ENCODE measurements at places on chromosomes 3 and 15.

- no peak for DNase-seq
These were observed 2.6 kb upstream of the LAMB2 start for GRCh38 chr3:49135499-49135898.

- peak; percentile 91 for DNase-seq
These were observed 185.0 kb upstream of the ANKRD28 start for GRCh38 chr3:15982667-15983196.

DNA sequence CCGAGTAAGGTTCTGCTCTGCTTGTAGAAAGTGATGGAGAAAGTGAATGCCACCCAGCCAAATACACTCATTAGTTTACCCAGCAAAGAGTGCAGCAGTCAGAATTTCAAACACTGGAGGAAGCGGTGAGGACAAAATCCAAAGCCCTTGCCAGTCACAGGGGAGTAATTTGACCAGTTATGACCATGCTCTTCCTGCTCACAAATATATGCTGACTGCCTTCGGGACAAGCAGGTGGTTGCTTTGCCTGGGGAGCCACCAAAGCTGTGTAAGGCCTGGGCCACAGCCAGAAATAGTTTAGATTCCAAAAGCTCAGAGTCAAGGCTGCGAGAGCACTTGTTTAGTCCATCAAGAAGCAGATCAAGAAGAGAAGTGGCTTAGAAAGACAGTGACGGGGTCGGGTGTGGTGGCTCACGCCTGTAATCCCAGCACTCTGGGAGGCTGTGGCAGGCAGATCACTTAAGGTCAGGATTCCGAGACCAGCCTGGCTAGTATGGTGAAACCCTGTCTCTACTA is 51.0 kb upstream of the ATP13A3 start:
- DNase-seq, result peak; percentile 81

DNA sequence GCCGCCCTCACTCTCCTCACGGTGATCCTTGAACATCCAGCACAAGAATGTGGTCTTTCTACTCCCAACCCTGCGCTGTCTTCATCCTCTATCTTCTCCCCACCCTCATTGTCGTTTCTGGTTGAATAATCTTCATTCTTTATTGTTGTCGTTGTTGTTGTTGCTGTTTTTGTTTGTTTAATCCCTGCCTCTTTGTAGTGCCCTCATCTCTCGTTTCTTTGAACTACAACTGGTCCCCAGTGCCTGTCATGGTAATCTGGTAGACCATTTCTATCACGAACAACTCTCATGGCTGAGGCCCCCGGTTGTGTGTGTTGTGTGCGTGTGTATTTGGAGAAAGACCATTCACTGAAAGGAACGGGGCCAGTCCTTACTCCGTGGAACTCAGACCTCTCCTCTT is 1.3 kb upstream of the MYO5A start:
- DNase-seq, result no peak

DNA sequence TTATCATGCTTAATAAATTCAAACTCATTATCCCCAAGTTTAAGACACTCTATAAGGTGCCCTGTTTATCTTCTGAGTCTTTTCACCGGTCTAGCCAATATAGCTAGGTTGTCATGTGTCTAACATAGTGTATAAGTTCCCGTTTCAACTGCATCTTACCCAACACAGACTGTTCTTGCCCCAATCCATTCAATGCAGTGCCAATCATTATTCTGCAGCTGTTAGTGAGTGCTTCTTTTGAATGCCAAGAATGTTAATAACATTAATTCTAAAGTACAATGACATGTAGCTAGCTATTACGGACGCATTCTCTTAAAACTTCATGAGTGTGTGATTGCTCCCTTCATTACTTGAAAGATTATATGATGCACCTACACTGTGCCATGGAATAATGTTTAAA is 646.4 kb upstream of the NR2F2 start:
- DNase-seq, result peak; percentile 15

- DNase-seq, result no peak
These were observed 80.2 kb downstream of the ADAMTS17 start for GRCh38 chr15:100261302-100262240.

DNA sequence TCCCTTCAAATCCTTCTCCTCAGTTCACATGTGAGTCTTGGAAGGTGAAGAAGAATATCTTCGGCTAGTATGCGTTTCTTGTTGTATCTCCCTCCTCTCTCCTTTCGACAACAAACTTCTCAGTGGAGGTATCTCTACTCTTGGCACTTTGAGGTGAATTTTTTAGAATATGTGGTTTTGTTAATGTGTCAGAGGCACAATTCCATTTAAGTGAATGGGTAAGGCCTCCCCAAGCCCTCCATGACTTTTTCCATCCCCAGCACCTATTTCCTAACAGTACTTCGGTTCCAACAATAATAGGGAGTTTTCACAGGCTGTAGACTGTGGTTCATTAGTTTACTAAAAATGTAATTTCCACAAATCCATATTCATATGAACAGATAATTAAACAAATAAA is 74.2 kb downstream of the TM4SF4 start:
- no peak for DNase-seq

- no peak for DNase-seq
These were observed 30.4 kb upstream of the FBLN2 start for GRCh38 chr3:13518516-13518953.

DNA sequence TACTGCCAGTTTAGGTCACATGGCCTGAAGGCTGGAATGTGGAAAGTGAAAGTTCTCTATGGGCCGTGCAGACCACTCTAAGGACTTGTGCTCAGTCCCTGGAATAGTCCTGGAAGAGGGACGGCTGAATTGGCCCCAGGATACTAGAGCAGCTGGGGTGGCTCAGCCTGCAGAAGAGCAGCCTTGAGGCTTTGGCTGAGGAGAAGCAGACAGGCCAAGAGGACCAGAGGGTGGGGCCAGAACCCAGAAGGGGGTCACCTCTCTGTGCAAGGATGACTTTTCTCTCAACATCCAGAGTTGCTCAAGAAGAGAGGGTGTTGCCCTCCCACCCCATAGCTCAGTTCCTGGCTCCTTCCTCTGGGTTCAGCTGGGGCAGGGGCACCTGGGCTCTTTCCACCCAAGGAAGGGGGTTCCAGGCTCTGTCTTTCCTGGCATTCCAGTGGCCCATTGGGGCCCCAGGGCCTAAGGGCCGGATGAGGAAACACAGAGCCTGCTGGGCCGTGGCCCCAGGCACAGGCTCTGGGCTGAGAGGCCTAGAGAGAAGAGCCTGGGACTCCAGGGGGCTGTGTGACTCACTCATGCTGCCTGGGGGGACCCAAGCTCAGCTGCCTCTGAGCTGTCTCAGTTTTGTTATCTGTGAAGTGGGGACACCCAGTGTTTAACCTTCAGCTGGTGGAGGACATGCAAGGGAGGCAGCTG is 8.5 kb upstream of the FBLN2 start:
- no peak for DNase-seq

GRCh38 chr3:76827701-76828226 is 212.1 kb upstream of the ROBO2 start:
- DNase-seq, result no peak

DNA sequence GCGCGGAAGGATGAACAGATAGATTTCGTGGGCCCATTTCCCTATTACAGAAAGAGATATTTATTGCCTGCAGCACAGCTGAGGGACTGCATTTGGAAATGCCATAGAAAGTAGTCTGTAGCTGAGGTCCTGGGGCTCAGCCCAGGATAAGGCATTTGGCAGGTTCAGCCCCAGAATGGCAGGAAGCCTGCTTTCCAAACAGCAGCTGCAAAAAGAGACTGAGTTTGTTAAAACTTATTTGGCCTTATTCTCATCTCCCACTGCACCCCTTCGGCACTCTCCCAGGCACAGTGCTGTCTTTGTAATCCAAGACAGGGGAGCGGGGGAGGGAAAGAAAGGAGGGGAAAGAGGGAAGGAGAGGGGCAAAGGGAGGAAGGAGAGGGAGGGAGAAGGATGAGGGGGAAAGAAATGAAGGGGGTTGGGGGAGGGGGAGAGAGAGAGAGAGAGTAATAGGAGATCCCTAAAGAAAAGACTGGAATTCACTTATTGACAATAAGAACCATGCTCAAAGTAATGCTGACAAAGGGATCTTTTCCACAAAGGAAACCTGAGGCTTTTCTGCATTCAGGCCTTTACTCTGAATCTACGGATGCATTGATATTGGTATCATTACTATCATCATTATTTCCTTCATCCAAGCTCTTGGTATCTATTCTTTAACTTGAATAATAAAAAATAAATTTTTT is 94.0 kb upstream of the LRRN1 start:
- no peak for DNase-seq

GRCh38 chr15:45180201-45180600 is 7.6 kb downstream of the SHF start:
- DNase-seq, result no peak

DNA sequence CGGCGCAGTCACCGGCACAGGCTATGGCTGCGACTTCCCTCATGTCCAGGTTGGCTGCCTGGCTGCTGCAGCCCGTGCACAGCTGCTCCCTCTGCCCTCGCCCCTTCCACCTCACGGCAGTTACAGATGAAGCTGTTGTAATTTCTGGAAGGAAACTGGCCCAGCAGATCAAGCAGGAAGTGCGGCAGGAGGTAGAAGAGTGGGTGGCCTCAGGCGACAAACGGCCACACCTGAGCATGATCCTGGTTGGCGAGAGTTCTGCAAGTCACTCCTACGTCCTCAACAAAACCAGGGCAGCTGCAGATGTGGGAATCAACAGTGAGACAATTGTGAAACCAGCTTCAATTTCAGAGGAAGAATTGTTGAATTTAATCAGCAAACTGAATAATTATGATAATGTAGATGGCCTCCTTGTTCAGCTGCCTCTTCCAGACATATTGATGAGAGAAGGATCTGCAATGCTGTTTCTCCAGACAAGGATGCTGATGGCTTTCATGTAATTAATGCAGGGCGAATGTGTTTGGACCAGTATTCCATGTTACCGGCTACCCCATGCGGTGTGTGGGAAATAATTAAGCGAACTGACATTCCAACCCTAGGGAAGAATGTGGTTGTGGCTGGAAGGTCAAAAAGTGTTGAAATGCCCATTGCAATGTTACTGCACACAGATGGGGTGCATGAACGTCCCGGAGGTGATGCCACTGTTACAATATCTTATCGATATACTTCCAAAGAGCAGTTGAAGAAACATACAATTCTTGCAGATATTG is 13.2 kb upstream of the GNB4 start:
- DNase-seq, result no peak

GRCh38 chr3:194133661-194134230 is 2.2 kb upstream of the HES1 start:
- peak; percentile 80 for DNase-seq

GRCh38 chr3:69161587-69162307 is 39.4 kb upstream of the LMOD3 start:
- peak; percentile 47 for DNase-seq

DNA sequence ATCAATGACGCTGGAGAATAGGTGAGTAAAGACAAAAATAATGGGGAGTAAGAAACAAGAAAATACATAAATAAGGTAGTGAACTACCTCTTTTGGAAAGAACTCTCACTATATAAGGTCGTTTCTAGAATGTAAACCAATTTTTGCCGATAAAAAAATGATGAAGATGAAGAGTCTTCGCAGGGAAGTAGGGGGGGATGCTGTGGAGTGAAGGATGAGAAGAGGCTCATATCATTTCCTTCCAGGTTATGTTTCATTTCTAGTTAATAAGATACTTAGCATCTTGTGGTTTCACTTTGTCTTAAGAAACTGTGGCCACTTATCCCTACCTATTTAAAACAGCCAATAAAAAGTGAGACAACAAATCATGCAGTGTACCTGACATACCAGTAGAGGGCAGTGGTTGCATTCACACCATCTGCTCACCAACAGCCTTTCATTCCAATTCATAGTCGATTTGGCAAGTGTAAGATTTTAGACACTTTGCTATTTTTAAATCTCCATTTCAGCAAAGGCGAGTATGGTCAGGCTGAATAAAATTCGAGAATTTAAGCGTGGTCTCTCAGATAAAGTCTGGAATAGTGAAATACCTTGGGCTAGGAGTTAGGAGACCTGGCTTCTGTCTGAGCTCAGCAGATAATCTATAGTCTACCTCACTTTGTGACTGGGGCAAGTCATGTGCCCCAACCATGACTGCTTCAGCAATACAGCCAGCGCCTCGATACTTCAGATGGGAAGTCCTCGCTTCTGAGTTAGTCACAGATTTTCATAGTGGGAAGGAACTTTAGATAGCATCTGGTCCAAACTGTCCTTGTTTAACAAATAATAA is 28.9 kb upstream of the ICE2 start:
- DNase-seq, result peak; percentile 73

GRCh38 chr3:96478496-96478895 is 335.9 kb upstream of the EPHA6 start:
- DNase-seq, result peak; percentile 2

GRCh38 chr3:65706776-65707568 is 331.7 kb downstream of the MAGI1 start:
- no peak for DNase-seq

GRCh38 chr3:162729686-162730085 is 1233.1 kb downstream of the OTOL1 start:
- DNase-seq, result peak; percentile 30

- DNase-seq, result no peak
These were observed 49.7 kb downstream of the MAGEF1 start for GRCh38 chr3:184662187-184662586.

DNA sequence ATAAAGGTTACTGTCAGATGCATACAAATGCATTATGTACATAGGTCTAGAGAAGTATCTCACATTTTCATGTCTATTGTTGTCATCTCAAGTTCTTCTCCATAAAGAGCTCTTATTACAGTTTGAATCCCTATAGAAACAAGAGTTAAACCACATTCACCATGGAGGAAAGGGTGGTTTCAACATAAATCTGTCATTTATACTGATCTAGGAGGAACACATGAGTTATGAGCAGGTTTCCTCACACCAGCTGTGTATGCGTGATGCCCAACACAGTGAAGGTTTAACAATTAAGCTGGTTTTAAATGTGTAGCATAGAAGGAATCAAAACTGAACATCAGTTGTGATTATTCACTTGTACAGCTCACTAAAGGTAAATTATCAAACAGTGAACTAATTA is 251.7 kb downstream of the KCNMB2 start:
- no peak for DNase-seq

DNA sequence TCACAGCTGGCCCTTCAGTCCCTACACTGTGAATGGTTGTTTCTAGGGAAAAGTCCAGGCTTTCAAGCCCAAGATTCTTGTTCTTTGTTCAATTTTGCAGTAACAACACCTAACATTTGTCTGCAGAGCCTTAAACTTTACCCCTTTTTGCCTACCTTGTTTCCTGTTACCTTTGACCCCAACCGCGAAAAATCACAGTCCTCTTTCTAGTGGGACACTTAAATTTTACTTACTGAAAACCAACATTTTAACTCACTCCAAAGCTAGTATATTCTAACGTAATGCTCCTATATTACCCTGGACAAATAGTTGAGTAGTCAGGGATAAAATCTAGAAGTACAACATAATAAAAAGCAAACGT is 649 bp upstream of the PIK3CB start:
- no peak for DNase-seq

All from iris pigment epithelial cell (primary cell).